ENCODE measurements at places on chromosomes 6 and 20.

GRCh38 chr6:46626228-46626909 lies 26.2 kb downstream of the CYP39A1 start:
- DNase-seq: no peak

- no peak for DNase-seq
These were observed 52.2 kb upstream of the DTNBP1 start for GRCh38 chr6:15715060-15715459.

GRCh38 chr20:32040142-32040953 lies 11.7 kb upstream of the HCK start:
- DNase-seq: no peak

- DNase-seq: no peak
These were observed 148.3 kb downstream of the GPX5 start for GRCh38 chr6:28673787-28674671.

DNA sequence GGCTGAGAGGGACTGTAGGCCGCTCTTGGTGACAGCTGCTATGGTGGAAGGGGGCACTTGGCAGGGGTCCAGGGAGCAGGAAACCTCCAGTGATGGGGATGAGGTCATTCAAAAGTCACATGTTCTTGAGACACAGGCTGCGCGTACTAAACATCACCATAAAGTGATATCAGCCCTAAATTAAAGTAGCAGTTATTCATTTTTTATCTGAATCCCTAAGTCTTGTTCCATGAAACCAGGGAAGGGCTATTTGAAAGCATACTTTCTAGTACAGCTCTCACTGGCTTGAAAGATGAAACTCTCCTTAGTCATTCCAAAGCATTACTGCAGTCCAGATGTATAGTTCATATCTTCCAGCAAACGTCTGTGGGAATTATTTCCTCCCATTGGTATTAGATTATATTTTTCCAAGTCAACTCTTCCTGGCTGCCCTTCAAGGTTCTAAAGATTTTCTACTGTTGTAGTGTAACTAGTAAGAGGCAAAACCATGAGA lies 373.1 kb downstream of the CD109 start:
- DNase-seq: no peak

DNA sequence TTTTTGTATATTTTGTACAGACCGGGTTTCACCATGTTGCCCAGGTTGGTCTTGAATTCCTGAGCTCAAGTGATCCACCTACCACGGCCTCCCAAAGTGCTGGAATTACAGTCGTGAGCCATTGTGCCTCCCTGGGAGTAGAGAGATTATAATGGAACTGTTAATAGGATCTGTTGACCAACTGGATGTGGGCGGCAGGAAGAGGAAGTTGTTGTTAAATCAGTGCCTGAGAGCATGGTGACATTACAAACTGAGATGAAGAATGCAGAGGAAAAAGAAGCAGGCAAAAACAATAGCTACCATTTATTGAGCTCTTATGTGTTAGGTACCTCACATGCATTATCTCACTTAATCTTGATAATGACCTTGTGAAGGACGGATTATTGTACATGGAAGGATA lies 9.2 kb upstream of the L3MBTL3 start:
- DNase-seq: no peak

DNA sequence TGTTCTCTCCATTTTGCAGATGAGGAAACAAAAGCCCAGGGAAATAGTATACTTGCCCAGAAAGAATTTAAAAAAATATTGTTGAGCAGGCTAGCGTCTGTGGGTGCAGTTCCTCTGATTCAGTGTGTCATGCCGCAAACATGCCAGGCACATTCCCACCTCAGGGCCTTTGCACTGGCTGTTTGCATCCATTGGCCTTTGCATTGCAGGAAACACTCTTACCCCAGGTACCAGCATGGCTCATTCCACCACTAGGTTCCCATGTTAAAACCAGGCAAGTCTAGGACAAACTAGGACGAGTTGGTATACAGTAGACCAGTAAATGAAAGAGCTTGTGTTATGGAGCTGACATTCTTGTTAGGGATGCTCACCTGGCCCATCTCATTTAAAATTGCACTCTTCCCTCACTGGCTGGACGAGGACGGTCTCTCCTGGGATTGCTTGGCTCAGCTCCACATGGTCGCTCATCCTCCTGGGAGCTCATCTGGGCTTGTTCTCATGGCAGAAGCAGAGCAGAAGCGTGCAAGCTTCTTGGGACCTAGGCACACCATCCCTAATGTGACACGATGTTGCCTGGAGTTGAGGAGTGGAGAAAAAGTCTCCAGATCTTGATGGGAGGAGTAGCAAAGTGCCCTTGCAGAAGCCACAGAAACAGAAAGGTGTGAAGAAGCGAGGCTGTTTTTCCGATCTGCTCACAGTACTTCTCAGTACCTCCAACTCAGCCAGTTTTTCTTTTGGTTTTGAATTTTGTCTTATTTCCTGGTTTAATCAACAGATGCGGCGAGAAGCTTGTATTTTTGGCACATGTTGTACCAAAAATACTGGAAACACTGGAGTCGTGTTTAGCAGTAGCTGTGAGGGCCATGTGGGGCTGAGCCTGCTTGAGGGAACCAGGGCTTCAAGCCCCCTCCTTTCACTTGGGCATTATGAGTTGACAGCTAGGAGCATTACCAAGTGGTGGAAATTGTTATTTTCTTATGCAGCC lies 13.9 kb downstream of the ZNF831 start:
- peak; percentile 30 for DNase-seq

DNA sequence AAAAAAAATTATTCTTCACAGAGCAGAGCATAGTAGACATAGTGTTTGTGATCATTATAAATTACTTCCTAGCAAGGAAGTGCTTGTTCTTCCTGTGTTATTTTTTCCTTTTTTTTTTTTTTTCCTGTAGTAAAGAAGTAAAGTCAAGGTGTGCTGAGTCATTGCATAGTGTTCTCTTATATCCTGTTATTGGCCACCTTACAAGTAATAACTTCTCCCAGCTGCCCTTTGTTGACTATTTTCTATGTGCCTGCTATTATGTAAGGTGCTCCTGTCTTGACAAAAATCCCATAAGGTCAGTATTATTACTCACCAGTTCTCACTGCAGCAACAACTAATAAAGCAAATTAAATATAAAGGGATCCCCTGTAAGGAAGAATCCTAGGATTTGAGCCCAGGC lies 195.3 kb downstream of the GJA1 start:
- DNase-seq: no peak

- no peak for DNase-seq
These were observed 18.2 kb downstream of the SNAP25 start for GRCh38 chr20:10236540-10237533.

GRCh38 chr6:14499841-14500240 lies 382.3 kb downstream of the CD83 start:
- DNase-seq: no peak

DNA sequence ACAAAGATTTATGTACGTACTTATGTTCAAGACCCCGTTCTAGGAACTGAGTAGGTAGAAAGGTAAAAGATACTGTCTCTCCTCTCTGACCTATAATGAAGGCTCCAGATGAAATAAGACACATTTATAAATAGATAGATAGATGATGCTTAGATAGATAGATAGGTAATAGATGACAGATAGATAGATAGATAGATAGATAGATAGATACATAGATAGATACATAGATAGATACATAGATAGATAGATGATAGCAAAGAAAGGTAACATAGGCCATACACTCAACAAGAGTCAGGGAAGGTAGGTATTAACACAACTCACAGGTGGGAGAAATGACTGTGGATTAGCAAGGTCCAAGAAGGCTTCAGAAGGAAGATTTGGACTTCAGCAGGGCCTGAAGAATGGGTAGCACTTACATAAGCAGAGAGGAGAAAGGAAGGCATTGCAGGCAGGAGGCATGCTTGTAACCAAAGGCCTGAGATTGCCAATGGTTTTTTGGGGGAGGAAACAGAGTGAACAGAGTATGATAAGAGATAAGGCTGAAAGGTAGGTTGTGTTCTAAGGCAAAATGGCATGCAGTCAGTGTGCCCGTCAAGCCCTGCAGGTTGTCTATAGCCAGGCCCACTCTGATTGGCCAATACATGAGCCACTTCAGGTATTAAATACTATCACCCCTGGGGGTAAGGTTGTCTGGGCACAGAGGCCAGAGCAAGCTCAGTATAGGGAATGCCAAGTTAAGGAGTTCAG lies 7.7 kb upstream of the MYB start:
- no peak for DNase-seq

DNA sequence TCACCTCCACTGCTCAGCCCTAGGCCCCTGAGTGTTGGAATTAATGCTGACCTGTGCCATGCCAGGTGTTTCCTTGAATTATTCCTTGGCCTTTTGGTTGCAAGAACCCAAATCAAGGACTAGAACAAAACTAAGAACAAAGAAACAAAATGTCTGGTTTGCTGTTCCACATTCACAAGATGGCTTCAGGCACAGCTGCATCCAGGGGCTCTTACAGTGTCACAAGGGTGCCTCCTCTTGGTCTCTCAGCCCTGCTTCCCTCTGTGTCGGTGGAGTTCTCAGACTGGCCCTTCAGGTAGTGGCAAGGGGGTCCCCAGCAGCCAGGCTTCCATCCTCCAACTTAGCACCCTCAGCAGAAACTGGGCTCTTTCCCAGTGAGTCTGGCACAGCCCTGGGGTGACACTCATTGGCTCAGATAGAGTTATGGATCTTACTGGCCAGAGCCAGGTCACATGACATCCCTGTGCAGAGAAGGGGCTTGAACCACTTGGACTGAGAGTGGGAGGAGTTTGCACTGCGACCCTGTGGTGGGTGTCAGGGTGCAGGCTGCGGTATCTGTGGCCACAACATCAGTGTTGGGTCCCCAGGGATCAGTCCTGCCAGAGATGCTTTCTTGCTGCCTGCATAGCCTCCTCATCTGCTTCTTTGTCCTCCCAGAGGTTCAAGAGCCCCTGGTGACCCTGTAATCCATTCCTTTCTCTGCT lies 427.7 kb upstream of the SULF2 start:
- no peak for DNase-seq

GRCh38 chr20:2618815-2619214 lies 33.6 kb upstream of the NOP56 start:
- DNase-seq: no peak

- no peak for DNase-seq
These were observed 20.3 kb downstream of the CST4 start for GRCh38 chr20:23668477-23668951.

- no peak for DNase-seq
These were observed 23.3 kb upstream of the TOP1 start for GRCh38 chr20:41005361-41005729.

- DNase-seq: no peak
These were observed 35.6 kb upstream of the FAM210B start for GRCh38 chr20:56323206-56323605.

DNA sequence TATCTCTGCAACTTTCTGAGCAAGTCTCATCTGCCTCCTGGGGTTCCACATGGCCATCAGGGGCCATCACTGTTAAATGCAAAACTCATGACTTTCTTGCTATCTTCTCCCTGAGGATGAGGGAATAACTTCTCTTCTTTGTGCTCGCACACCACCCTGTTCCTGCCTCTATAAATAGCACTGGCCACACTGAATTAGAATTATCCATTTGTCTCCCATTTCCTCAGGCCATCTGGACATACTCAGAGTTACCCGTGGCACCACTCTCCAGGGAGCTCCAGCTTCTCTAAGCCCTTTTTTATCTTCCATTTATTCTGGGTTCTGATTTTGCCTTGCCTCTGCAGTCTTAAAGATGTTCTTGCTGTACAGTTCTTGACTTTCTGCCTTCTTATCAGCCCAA lies 72.8 kb upstream of the ECI2 start:
- no peak for DNase-seq

DNA sequence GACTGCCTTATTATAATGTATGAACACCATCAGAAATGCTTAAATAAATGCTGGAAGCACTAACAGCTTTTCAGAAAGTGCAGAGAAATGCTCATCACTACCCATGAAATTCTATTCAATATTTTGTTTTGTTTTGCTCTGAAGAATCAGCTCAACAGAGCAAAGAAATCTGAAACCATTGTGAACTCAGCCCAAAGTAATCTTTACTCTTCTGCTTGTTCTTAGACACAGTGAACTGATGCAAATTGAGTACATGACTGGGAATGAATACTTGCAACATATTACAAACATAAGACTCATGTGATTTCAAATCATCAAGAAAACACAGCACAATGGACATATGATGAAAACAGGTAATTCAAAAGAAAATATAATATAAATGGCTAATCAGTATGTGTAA lies 404.6 kb upstream of the OPRM1 start:
- no peak for DNase-seq

GRCh38 chr6:74764486-74764885 lies 441.4 kb downstream of the COL12A1 start:
- DNase-seq: no peak

GRCh38 chr6:113050010-113050858 lies 703.1 kb downstream of the RFPL4B start:
- DNase-seq: no peak

GRCh38 chr6:157273756-157274470 lies 49.4 kb downstream of the TMEM242 start:
- DNase-seq: peak; percentile 33

GRCh38 chr6:35857853-35858252 lies 52.7 kb downstream of the LHFPL5 start:
- no peak for DNase-seq

Data from stimulated activated CD8-positive, alpha-beta memory T cell treated with anti-CD3 and anti-CD28 coated beads, Interleukin-4, amount 100 ng/mL, for 1 hour (primary cell).